ENCODE measurements at places on chromosomes 7 and 10.

DNA sequence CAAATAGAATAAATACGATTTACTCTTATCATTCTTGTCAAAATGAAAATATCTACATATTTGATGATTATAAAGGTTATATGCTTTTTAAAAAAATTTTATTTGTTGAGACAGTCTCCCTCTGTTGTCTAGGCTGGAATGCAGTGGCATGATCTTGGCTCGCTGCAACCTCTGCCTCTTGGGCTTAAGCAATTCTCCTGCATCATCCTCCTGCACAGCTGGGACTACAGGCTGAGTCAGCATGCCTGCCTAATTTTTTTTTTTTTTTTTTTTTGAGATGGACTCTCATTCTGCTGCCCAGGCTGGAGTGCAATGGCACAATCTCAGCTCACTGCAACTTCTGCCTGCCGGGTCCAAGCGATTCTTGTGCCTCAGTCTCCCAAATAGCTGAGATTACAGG, 48.9 kb downstream of the PUS7 start:
- DNase-seq = peak; percentile 42

DNA sequence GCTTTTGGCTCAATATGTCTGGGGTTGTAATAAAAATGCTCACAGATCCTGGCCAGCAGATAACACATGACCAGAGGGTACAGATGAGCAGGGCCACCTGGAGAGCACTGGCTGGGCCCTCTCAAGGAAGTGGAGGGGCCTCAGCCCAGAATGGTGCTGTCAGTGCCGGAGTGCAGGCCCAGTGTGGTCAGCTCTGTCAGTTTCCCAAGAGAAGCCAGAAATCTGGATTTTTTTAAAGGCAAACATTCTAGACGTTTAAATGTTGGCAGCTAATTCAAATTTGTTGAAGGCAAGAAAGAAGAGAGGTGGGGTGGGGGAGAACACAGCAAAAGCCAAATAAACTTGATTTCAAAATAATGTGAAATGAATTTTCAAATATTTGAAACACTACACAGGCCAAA, 2.0 kb downstream of the C10orf105 start:
- peak; percentile 73 for DNase-seq

- peak; percentile 20 for DNase-seq
Observed at GRCh38 chr10:127832501-127832900, 60.2 kb downstream of the CLRN3 start.

GRCh38 chr7:47513741-47514241, 68.1 kb downstream of the TNS3 start:
- peak; percentile 91 for DNase-seq

GRCh38 chr10:89250865-89251408, 638 bp downstream of the LIPA start:
- DNase-seq = no peak

GRCh38 chr7:147607157-147607800, 983.3 kb upstream of the C7orf33 start:
- no peak for DNase-seq

GRCh38 chr10:43094085-43094484, 17.2 kb downstream of the RET start:
- DNase-seq = no peak

DNA sequence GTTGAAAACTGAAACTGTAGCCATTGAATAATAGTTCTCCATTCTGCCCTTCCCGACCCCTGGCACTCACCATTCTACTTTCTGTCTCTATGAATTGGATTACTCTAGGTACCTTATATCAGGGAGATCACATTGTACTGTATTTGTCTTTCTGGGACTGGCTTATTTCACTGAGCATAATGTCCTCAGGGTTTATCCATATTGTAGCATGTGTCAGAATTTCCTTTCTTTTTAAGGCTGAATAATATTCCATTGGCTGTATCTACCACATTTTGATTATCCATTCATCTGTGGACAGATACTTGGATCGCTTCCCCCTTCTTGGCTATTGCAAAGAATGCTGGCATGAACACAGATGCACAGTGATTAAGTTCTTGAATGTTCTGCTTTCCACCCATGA, 107.4 kb downstream of the CDH23 start:
- no peak for DNase-seq

GRCh38 chr7:95537468-95537867, 51.7 kb downstream of the ASB4 start:
- DNase-seq = no peak

- DNase-seq = no peak
Observed at GRCh38 chr7:29920491-29920890, 69.1 kb downstream of the SCRN1 start.

DNA sequence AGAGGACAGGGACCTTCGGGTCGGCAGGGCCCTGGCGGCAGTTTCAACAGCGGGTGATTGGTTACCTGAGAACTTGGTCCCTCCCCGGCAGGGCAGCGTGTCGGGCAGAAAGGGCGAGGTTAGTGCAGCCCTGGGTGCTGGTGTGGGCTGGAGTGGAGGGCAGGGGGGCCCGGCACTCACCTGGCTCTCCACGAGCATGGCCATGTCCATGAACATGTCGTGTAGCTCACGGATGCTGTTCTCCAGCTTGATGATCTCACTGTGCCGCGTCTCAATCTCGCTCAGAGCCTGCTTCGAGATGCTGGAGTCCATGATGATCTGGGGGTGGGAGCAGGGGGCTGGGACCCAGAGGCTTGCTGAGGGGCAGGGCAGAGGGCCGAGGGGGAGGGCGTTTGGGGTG, 16.8 kb downstream of the STX1A start:
- DNase-seq = no peak

- DNase-seq = no peak
Observed at GRCh38 chr10:119098576-119098975, 5.3 kb upstream of the DENND10 start.

DNA sequence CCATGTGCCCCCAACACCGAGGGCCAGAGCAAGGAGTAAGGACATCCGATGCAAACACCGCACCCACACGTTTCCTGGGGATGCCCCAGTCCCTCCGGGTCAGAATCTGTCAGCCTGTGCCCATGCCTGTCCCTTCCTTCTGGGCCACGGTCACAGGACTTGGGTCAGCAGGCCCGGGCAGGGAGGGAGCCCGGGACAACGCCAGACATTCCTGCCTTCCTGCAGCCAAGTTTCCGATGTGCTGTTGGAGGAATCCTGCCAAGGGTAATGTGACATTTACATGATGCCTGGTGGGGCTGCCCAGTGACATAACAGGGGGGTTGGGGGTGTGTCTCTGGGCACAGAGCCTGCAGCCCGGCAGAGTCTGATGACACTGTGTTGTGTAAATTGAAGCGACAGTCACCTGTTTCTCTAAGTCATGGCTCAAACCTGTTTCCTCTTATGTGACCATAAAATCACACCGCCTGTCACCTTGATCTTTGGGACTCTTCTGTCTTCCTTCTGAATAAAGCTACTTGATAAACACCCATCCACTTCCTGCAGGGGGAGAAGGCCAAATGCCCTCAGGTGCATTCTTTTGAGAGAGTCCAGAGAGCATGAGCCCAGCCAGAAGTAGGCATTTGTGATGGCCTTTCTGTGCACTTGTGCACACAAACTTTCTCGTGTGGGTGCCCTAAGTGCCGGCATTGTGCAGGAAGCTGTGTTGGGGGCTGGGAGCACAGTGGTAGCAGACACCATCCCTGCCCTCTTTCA, 175.3 kb upstream of the RHEB start:
- peak; percentile 69 for DNase-seq

GRCh38 chr10:33799944-33800323, 465.5 kb upstream of the NRP1 start:
- no peak for DNase-seq

- peak; percentile 70 for DNase-seq
Observed at GRCh38 chr10:3573498-3573897, 211.5 kb downstream of the KLF6 start.

DNA sequence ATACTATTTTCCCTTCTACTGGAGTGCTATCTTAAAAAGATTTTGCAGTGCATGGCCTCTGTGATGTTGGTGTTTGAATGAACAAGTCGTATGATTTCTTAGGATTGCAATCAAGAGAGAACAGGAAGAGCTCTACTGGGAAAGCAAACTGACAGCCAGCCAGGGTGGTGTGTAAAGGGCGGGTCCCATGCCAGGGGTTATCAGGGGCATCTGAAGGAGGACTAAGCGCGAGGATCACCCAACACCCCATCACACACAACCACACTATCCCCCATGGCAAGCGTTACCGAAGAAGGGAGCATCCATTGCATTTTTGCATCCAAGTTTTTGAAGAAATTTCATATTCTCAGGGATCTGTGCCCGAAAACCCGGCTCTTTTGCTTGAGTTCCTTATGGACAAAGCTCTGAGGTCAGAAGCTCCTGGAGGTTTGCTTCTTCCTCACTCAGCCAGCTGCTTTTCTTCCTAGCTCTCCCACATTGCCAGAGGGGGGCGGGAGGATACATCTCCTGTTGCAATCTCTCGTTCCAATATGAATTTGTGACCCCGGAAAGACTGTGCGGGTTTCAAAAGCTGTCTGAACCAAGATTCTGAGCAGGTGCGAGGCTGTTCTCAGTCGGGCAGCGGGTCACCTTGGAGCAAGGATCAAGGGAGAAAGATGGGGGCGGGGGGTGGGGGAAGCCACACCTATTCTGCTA, 5.2 kb downstream of the NEUROD6 start:
- peak; percentile 94 for DNase-seq

- no peak for DNase-seq
Observed at GRCh38 chr10:114286921-114287320, 47.9 kb downstream of the VWA2 start.

- DNase-seq = no peak
Observed at GRCh38 chr7:52195664-52196063, 839.8 kb upstream of the POM121L12 start.

DNA sequence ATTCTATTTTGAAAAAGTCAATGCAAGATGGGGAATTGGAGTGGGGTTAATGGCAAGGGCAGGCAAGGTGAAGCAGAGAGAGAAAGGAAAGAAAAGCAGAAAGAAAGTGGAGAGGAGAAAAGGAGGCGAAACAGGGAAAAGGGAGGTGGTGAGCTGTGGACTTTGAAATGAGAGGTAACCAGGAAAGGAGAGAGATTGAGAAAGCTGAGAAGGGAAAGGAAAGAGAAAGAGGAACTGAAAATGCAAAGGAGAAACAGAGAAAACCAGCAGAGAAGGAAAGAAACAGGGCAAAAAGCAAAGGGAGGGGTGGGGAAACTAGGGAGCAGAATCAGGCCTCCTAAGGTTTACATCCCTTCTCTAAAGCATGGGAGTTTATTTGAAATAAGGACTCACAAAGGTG, 72.5 kb upstream of the TPK1 start:
- DNase-seq = no peak

DNA sequence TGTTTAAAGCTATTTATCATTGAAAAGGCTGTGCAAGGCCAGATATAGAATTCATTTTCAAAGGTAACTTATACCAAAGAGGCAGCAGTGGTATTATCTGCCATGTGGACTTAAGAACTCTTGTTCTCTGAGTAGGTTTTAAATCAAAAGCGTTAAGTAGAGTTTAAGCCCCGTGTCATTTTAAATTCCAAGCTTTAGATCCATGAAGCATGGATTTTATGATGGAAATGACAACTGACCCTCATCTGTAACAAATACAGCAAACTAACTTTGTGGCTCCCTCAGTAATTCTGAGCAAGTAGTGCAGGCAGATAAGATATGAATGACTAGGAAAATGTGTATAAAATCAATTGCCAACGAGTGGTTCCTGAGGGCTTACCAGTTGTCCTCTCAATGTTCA, 247.0 kb downstream of the WDR11 start:
- no peak for DNase-seq
